ENCODE measurements at places on chromosomes 1 and 21.

GRCh38 chr1:161085165-161085564 is 4.2 kb downstream of the NECTIN4 start:
- peak; percentile 60 for DNase-seq

- no peak for DNase-seq
Measured at GRCh38 chr1:33660244-33660643, 187.8 kb downstream of the ZSCAN20 start.

DNA sequence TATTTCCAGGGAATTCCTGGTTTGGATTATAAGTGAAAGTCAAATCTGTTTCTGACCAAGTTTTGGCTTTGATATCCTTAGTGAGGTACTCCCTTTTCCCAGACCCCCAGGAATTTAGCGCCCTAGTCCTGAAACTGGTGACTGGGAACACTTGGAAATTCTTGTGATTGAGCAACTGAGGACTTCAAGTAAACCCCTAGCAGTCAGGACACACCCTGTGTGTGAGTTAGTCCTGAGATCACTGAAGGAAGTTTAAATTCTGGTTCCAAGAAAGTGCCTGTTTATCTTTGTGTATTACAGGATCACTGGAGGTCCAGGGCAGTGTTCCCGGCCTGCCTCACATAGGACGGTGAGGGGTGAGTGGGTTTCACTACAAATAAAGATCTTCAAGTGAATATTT is 95.1 kb upstream of the F3 start:
- no peak for DNase-seq

- DNase-seq: no peak
Measured at GRCh38 chr1:25912076-25912831, 6.0 kb upstream of the STMN1 start.

DNA sequence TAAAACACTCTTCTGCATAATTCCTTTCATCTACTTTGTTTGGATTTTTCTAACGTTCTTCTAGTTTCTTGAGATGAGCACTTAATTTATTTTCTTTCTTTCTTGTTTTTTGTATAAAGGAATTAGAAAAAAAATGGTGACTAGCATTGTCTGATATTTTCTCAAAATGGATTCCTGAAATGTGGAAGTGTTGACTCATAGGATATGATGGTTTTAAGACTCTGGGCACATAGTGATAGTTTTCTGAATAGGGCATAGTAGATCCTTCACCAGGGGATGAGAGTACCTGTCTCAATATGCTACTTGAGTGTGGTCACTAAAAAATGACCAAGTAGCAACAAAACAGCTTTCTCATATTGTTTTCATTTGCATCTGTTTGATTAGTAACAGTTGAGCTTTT is 100.9 kb downstream of the PEX14 start:
- DNase-seq: no peak

DNA sequence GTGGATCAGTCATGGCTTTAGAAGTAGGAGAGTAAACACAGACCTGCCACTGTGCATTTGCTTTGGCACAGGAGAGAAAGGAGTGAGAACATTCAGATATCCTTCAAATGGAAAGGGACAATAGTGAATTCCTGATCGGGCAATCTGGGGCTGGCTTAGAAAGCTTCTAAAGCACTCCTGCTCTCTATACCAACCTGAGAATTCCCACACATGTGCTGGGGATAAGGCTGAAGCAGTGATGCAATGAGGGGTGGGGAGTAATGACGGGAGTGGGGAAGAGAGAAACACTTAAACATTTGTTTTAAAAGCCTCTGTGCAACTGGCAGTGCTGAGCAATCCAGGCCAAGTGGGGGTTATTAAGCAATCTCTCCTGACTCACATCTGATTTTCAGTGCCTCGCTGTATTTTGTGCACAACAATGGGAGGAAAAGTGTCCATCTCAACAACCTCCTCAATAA is 108.8 kb downstream of the KIAA0319L start:
- no peak for DNase-seq

GRCh38 chr1:70720521-70720920 is 309.5 kb downstream of the CTH start:
- DNase-seq: no peak

- peak; percentile 68 for DNase-seq
Measured at GRCh38 chr1:25430967-25431881, 527 bp downstream of the MACO1 start.

DNA sequence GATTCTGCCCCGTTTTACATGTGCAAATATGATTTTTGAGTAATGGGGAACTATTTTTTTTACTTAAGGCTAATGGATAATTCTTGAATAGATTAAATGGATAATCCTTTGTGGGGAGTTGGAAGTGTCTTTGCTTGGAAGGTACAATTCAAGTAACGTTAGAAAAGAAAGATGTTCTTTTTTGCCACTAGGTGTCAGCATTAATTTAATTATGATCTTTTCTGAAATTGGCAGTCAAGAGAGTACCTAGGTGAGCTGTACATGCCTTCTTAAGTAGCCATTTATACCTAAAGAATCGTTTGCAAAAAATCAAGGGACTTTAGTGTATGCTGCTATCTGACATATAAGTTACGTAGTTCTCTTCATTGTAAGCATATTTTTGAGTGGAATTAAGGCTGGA is 2.2 kb downstream of the FBXO28 start:
- DNase-seq: peak; percentile 73

DNA sequence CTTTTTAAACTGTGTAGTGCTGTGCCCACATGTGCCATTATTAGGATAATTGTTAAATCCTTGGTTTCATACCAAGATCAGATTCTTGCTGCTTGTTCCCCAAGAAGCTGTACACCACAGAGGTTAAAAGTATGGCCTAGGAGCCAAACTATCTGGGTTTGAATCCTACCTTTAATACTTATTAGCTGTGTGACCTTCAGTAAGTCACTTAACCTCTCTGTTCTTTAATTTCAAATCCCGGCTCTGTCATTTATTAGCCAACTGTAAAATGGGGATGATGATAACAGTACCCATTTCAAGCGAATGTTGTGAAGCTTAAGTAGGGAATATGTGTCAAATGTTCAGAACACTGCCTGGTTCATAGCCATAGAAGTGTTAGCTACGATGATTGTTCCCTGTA is 32.6 kb downstream of the NKAIN1 start:
- no peak for DNase-seq

DNA sequence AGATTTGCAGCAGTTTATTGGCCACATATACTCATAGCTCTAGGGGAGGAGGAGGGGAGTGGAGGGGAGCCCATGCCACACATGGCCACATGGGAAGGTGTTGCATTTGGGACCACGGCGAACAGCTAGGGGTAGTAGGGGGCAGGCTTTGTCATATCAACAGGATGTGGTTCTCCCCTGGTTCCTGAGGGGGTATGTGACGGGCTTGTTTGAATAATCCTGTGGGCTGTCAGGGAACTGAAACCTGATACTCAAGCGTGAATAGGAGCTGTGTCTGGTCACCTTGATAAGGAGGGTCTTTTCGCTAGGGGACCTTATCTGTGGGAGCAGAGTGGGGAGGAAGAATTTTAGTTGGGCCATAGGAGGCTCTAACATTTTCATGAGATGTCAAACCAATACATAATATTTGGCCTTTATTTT is 264.7 kb downstream of the CTH start:
- DNase-seq: peak; percentile 48

DNA sequence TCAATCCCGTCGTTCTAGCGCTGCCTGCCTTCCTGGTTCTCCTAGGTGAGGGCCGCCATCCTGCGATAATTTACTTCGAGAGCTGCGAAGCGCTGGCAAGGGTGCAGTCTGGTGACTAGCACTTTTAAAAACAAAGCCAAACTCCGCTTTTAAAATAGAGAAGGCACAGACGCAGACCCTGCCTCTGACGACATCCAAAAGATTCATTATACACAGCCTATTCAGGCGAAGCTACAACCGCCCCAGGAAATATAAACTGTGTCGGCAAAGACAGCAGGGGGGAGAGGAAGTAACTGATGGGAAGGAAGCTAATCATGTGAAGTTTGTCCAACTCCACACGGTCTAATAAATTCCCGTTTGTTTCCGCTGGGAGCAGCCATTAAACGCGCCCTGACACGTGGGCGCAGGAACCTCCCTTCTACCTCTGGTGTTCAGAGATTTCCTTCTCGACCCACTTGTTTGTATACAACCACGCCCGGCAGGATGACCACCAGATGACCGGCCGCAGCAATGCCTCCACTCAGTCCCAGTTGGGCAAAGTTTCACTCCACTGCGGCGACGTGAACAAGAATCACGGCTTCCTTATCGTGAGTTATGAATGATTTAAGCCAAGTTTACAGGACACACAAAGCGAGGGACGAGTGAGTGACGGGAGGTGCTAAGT is 1.3 kb downstream of the GNG12 start:
- DNase-seq: peak; percentile 75

DNA sequence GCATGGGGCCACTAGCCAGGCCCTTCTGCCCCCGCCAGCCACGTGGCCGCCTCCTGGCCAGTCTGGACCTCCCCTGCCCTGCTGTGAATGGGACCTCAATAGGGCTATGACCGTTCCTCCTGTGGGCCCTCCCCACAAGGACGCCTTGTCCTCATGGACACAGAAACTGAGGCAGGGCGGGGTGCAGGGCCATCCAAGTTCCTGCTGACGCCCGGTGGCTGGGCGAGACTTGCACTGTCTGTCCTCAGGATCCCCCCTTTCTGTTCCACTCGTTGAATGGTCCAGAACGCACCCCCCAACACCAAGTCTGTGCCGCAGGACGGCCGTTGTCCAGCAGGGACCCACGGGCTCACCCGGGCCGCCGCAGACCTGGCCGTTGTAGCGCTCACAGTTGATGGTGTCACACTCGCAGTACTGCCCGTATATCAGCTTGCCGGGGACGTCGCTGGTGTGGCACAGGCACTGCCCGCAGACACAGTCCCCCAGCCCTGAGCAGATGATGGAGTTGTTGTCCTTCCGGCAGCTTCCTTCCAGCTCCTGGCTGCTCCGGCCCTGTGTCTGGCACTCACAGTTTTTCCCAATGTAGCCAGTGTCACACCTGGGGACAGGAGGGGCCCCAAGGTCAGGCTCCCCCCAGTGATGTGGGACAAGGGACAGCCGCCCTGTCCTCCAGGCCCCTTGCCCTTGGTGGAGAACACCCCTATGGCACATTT is 16.3 kb upstream of the PTTG1IP start:
- no peak for DNase-seq

DNA sequence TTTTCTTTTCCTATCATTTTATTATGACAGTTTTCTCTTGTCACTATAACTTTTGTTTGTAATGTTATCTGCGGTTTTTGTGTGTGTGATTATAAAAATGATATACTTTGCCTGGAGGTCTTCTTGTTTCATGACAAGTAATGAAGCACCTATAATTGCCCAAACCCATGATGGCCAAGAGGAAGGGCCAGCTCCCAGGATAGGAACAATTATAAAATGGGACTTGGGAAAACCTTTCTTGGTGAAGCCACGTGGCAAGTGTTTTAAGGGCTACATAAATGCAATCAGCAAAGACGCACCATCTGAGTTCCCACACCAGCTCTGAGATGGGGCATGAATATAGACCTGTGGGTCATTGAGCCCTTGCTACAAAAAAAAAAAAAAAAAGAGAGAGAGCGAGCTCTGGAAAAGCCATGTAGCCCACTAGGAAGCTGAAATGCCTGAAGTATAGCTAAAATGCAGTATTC is 462.6 kb upstream of the RUNX1 start:
- no peak for DNase-seq

DNA sequence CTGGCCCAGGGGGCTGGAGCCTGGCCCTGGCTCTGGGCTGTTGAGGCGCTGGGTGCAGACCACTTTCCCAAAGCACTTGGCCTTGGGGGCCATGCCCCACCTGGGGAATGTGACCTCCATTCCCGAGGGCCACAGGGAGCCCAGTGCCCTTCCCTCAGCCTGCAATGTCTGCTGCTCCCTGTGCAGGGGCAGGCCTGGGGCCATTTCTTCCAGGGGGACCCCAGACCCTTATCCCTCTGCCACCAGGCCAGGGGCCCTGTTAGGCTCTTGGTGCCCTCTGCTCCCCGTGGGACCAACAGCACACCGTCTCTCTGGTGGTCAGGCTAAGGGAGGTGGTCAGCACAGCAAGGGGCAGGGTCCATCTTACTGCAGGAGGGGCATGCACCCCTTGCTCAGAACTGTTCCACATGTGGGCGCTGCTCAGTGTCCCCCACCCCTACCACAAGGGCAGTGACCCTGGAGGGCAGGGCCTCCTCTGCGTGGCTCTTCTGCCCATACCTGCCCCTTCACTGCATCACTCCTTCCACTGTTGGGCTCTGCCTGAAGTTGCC is 1.1 kb upstream of the TMEM52 start:
- DNase-seq: no peak
